Stimulated activated CD8-positive, alpha-beta memory T cell treated with anti-CD3 and anti-CD28 coated beads, Interleukin-7, amount 100 ng/mL, for 48 hours (primary cell): ENCODE measurements at places on chromosomes 2 and 18.
A peak's percentile ranks its signal among the peaks of the same experiment; 100 is the strongest.

DNA sequence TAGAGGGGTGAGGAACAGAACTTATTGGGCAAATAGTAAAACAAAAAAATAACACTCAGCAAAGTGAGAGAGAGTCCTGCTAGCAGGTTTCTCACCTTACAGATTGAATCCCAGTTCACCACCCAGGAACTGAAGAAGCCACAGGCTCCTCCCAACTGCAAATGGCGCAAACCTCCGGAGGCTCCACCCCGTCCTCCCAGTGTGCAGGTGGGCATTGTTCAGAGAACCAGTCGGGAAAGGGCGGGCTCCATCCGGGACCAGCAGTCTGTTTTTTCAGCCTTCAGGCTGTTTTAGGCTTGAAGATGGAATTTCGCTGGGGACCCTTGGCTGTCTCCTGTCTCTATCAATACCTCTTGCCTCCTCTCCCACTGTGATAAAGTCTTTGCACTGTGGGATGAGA lies 317.5 kb downstream of the PARD3B start:
- DNase-seq = no peak

- no peak for DNase-seq
Measured at GRCh38 chr2:45891719-45892424, 240.4 kb downstream of the PRKCE start.

DNA sequence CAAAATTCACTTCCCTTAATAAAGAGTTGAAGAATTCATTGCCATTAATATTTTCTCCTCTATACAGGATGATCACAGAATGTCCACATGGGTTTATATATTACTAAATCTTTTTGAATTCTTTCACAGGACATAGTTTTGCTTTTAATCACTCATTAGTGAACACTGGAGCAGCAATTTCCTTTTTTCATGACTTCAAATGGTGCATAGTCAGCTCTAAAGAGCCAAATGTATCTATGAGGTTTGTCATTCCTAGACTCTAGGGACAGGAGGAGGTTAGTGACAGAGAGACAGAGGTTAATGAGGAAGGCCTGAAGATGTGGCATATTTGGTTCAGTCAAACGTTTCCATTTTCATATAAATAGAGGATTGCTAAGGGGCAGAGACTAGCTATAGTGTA lies 111.8 kb downstream of the FSHR start:
- DNase-seq = no peak

GRCh38 chr2:201959626-201960025 lies 74.0 kb upstream of the FZD7 start:
- no peak for DNase-seq

GRCh38 chr2:234496055-234496834 lies 636 bp downstream of the ARL4C start:
- DNase-seq = peak; percentile 21

DNA sequence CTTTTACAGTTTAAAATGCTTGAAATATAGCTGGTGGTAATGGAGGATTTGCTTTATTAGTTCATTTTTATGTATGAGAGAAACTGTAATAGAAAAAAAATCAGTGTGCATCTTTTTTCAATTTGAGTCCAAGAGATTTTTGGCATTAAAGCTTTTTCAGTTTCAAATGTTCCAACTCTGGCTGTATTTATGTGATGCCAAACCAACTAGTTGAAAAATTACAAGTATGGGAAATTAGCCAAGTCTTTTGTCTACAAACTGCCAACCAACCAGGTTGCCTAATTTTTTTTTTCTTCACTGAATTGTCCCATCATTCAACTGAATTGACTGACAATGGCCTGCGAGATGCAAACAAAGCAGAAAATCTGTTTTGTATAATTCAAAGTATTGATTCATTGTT lies 95.7 kb downstream of the ICOS start:
- DNase-seq = no peak

GRCh38 chr2:177245010-177245422 lies 19.5 kb downstream of the NFE2L2 start:
- no peak for DNase-seq

DNA sequence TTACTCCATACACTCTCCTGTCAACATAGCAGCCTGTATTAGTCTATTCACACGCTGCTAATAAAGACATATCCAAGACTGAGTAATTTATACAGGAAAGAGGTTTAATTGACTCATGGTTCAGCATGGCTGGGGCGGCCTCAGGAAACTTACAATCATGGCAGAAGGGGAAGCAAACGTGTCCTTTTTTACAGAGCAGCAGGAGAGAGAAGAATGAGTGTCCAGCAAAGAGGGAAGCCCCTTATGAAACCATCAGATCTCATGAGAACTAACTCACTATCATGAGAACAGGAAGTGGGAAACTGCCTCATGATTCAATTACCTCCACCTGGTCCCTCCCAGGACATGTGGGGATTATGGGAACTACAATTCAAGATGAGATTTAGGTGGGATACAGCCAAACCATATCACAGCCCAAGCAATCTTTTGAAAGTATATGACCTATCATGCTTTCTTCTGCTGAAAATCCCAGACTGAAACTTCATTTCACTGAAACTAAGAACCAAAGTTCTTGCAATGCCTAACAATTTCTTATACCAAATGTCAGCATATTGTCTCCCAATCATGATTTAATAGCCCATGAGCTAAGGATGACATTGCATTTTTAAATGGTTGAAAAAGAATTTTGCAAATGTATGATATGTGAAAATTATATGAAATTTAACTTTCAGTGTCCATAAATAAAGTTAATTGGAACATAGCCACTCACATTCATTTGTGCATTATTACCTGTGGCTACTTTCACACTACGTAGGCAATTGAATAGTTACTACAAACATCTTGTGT lies 686.8 kb upstream of the ZEB2 start:
- DNase-seq = no peak

DNA sequence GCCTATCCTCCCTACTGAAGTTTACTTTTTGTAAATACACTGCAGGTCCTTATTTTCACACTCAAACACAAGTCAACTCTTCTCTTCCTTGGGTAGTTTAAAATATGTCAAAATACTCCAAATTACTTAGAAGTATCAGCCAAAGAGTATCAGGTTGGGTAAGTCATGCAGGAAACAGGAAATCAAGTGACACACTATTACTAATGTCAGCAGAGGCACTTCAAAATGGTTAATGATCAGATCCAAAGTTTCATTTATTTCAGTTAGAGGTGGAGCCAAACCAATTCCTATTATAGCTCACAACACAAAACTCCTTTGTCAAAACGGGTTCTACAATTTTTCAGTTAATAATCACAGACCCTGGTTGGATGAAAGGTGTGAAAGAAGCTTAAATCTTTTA lies 54.2 kb downstream of the DLGAP1 start:
- DNase-seq = no peak

DNA sequence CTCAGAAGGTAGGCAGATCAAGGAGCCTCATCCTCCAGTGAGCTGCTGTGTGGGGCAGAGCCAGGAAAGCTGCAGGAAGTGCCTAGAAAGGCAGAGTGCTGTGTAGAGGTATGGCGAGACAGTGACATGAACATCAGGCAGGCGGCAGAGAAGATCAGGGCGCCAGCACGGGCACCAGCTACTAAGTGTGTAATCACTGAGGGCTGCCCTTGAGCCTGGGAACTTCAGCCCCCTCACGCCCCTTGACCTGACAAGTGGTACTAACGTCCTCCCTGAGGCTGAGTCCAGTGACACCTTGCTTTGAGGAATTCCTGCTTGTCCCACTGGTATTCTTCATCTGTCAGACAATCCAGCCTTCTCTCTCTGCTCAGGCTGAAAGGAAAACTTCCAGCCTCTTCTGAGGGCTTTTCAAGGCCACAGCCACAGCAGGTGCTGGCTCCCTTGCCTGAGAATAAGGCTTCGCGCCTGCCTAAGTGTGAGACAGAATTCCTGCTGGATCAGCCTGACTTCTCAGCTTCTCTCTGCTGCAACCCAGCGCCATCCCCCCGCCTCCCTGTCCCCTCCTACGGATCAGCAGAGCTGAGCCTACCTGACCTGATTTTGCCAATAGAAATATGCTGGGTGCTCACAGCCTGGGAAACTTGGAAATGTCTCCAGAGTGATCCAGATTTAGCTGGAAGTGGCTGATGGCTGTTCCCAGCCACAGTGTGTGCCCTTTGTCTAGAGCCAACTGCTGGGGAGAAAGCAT lies 148.0 kb downstream of the SMAD7 start:
- DNase-seq = no peak

GRCh38 chr2:3479430-3480320 lies 39.7 kb downstream of the ADI1 start:
- DNase-seq = no peak

DNA sequence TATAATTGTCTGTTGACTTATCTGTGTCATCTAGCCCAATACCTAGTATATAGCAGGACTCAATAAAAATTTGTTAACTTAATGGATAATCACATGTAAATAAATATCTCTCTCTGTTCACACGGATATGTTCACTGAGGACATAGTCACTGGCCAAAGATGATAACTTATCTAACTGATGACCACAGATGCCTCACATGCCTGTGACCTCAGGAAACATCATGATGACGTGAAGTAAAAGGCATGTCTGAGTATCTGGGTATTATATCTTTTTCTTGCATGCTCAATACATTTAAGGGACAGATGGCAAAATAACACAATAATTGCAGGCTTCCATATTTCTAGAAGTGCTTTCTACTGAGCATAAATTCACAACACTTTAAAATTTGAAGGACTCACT lies 41.4 kb upstream of the PARD3B start:
- DNase-seq = no peak

GRCh38 chr18:78999939-79000338 lies 20.3 kb downstream of the SALL3 start:
- no peak for DNase-seq

DNA sequence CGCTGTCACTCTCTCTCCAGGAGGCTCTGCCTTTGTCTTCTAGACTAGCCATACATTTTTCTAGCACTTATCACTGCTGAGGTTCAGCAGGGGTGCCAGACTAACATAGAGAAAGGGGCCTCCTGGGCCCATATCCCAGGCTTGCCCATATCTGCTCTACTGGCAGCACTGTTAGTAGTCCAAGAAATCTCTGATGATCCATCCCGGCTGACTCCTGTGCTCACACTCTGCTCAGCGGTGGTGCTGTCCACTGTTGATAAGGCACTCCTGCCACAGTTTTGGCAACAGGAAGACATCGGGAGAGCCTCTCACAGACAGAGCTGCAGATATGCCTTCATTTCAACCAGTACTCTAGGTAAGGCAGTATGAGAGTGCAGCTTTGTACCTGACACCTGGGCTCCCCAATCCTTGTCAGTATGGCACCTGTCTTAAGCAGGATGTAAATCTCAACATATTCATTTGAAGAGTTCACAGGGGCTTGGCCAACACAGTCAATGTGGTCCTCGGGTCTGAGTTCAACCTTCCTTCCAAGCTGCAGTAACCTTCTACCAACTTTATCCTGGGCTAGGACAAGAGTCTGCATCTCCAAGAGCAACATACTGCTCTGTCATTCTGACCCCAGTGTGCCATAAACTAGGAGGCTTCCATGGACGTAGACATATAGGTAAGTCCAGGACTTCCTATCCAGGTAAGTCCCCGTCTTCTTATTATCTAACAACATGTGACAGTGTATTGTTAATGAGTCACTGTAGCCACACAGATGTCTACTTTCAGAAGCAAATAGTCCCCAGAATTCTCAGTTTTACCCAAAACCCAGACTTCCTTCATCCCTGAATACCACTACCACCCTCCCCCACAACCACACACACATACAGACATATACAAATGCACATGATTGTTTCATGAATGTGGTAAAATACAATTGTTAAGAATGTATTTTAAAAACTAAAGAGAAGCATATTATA lies 16.2 kb downstream of the KLF7 start:
- DNase-seq = no peak

DNA sequence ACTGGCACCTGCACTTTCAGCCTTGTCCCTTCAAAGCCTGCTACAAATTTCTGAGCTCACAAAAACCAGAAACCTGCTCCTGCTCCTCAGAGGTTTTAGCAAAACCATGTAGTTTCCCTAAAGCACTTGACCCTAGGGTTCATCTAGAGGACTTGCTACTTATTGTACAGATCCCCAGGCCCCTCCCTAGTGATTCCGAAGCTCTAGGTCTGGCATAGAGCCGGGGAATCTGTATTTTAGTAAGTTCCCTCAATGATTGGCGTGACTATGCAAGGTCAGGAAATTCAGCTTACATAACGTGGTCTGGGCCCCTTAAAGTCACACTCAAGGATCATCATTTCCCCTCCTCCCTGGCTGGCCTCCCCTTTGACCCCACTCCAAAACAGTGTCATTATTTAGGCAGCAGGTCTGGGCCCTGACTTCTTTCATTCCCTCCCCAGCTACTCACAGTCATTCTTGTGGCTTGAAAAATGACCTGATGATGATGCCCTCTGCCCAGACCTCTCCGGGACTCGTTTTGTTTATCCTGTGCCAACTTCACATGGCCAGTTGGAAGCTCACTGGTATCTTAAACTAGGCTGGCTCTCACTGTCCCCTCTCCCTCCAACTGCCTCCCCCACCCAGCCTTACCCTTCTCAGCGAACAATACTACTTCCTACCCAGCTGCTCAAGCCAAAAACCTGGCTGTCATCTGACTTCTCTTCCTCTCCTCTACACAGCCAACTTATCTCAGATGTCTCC lies 36.0 kb downstream of the WDFY1 start:
- DNase-seq = no peak

GRCh38 chr2:152348388-152348787 lies 13.4 kb downstream of the FMNL2 start:
- DNase-seq = no peak

GRCh38 chr2:10168221-10168620 lies 45.7 kb downstream of the RRM2 start:
- DNase-seq = no peak

GRCh38 chr2:127143841-127144782 lies 37.2 kb upstream of the BIN1 start:
- DNase-seq = no peak

DNA sequence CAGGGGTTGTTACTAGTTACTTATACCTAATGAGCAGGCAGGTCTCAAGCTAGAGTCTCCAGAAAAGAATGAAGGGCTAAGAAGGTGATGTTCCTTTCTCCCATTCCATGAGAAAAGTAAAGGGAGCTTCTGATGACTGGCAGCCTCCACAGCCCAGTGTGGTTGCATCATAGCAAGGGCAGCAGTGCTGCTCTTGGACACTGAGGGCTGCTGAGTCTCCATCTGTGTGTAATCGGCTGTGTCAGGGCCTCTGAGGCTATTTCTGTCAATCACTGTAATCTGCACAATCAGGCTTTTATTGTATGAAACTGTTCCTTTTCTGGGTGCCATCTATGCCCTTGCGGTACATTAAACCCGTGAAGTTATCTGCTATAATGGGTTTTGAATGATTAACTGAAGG lies 164.1 kb upstream of the FBXO11 start:
- no peak for DNase-seq

GRCh38 chr2:36134281-36134680 lies 221.3 kb upstream of the CRIM1 start:
- no peak for DNase-seq

DNA sequence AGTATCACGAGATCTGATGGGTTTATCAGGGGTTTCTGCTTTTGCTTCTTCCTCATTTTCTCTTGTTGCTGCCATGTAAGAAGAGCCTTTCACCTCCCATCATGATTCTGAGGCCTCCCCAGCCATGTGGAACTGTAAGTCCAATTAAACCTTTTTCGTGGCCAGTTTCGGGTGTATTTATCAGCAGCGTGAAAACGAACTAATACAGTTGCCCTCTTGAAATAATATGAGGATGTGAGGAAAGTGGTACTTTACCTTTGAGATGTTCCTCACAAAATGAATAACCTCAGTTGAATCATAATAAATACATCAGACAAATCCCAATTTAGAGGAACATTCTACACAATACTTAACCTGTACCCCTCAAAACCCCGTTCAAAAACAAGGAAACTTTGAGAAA lies 356.4 kb downstream of the CPS1 start:
- no peak for DNase-seq
